ENCODE measurements at places on chromosomes 3 and 15.

DNA sequence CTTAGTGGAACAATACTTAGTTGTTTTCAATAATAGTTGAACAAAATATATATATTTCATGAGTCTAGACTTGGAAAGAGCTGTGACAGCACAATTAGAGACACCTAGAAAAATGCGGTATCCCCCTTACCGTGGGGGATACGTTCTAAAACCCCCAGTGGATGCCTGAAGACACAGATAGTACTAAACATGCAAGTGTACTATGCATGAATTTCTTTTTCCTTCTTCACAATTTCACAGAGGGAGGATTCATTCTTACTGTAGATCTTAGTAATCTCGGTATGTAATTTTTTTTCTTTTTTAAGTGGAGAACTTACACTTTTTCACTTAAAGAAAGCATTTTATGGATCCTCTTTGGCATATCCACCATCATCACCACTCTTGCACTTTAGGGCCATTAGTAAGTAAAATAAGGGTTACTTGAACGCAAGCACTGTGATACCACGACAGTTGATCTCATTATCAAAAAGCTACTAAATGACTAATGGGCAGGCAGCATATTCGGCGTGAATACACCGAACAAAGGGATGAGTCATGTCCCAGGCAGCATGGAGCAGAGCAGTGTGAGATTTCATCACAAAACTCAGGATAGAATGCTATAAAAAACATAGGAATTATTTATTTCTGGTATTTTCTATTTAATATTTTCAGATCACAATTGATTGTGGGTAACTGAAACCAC, 72.3 kb upstream of the ZNF280D start:
- H3K27ac ChIP-seq, result no peak overlapping the region
- no peaks in the 10 kb centered on the region for H3K36me3 ChIP-seq
- DNase-seq, result peak; percentile 87
- peaks cover 1% of the 10 kb centered on the region for H3K27me3 ChIP-seq
- H3K4me3 ChIP-seq, result peak overlapping the region; percentile 25
- H3K4me1 ChIP-seq, result no peaks in the 10 kb centered on the region

DNA sequence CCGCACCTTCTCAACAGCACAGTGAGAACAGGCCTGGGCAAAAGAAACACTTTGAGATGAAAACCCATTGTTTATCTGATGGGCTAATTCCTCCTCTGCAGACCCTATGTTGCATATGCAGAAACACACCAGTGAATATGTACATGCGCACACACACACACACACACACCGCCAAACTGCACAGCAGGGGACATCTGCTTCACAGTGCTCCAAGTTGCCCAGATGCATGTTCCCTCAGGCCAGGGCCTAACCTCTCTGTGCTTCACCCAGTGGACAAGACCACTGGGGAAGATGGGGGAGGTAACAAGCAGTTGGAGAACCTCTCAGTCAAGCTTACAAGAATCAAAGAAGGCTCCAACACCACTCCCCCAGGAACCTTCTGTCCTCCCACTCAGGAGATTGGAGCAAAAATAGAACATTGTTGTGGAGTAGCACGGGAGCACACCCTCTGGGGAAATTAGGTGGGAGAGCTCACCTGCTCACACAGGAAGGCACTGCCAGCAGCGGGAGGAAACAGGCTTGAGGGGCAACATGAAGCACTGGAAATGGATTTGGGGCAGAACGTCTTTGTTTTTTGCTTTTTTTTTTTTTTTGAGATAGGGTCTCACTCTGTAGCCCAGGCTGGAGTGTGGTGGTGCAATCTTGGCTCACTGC, 13.0 kb downstream of the HCN4 start:
- H3K4me3 ChIP-seq, result no peak overlapping the region
- H3K36me3 ChIP-seq, result no peaks in the 10 kb centered on the region
- H3K27ac ChIP-seq, result no peak overlapping the region
- H3K4me1 ChIP-seq, result no peaks in the 10 kb centered on the region
- peaks cover 72% of the 10 kb centered on the region for H3K27me3 ChIP-seq

DNA sequence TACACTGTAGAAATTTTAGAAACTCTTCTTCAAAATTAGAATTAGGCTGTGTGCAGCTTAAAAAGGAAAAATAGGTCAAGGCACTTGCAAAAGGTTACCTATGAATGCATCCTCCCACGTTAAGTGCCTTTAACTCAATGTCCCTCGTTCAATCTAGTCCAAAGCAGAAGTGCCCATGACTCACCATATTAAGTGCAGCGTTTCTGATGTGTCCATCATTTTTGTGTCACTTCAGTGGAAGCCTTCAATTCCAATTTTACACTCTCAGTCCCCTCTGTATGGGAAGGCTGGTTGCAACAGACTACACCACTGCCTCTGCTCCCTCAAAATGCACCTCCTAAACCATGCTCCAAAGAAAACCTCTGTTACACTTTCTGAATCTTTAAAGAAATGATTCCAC, 53.4 kb downstream of the FOXB1 start:
- no peaks in the 10 kb centered on the region for H3K36me3 ChIP-seq

GRCh38 chr3:122858373-122858772, 63.5 kb downstream of the SLC49A4 start:
- no peaks in the 10 kb centered on the region for H3K36me3 ChIP-seq
- H3K4me1 ChIP-seq, result no peaks in the 10 kb centered on the region
- H3K27me3 ChIP-seq, result no peaks in the 10 kb centered on the region
- peak; percentile 25 for DNase-seq
- H3K4me3 ChIP-seq, result no peak overlapping the region

DNA sequence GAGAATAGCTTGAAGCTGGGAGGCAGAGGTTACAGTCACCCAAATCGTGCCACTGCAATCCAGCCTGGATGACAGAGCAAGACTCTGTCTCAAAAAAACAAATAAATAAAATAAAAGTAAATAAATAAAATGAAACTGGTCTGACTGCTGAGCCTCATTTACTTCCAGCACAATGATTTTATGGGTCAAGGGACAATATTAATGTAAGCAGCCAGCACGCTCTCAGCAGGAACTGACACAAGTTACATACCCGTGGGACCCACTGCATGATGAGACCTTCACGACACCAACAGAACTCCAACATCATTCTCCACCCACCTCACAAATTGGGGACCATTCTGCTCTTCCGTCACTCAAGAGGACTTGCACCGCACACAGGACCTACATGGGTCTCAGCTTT, 230.3 kb downstream of the MAGI1 start:
- no peak overlapping the region for H3K4me3 ChIP-seq
- DNase-seq, result no peak
- H3K27me3 ChIP-seq, result no peaks in the 10 kb centered on the region
- H3K4me1 ChIP-seq, result no peaks in the 10 kb centered on the region

GRCh38 chr15:94036156-94036555, 195.2 kb upstream of the MCTP2 start:
- no peaks in the 10 kb centered on the region for H3K36me3 ChIP-seq
- no peaks in the 10 kb centered on the region for H3K27me3 ChIP-seq
- H3K4me3 ChIP-seq, result no peak overlapping the region
- H3K27ac ChIP-seq, result no peak overlapping the region

GRCh38 chr3:176376531-176376930, 820.8 kb downstream of the TBL1XR1 start:
- H3K4me1 ChIP-seq, result no peaks in the 10 kb centered on the region
- no peaks in the 10 kb centered on the region for H3K36me3 ChIP-seq
- H3K27me3 ChIP-seq, result no peaks in the 10 kb centered on the region
- H3K27ac ChIP-seq, result no peak overlapping the region
- DNase-seq, result no peak

DNA sequence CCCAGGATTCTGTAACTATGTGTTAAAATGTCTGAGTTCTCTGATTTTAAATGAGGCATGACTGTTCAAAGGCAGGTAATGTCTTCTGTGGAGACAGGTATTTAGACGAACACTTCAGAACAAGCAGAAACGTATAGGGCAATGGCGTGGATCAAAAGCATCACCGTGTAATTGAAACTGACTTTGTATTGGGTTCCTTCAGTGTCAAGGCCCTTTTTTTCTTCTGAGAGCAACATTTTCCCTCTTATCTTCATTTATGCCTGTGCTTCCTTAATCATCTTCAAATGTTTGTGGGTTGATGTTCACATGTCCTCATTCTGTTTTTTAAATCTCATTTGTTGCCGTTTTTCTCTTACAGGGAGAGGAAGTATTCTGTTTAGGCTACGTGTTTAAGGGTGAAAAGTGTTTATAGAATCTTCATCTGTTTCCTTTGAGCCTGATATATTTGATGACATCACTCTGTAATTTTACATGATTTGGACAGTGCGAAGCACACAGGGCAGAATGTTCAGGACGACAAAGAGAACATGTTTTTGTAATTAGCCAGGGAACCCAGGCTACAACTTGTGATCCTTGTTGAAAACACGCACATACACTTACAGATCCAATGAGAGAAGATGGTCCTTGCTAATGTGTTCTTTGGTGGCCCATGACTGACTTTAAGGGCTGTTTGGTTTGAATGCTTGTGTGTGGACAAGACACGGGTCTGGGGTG, 196.0 kb downstream of the LRTM1 start:
- H3K27me3 ChIP-seq, result 0 out of 2 replicates have a peak, but pooled peaks cover 1% of the 10 kb centered on the region
- no peak overlapping the region for H3K27ac ChIP-seq
- no peaks in the 10 kb centered on the region for H3K36me3 ChIP-seq
- DNase-seq, result no peak
- H3K4me3 ChIP-seq, result no peak overlapping the region

- H3K27ac ChIP-seq, result peak overlapping the region; percentile 60
- H3K4me1 ChIP-seq, result peaks cover 35% of the 10 kb centered on the region
- H3K36me3 ChIP-seq, result peaks cover 21% of the 10 kb centered on the region
Measured at GRCh38 chr3:16183601-16184270, 9.3 kb downstream of the GALNT15 start.

DNA sequence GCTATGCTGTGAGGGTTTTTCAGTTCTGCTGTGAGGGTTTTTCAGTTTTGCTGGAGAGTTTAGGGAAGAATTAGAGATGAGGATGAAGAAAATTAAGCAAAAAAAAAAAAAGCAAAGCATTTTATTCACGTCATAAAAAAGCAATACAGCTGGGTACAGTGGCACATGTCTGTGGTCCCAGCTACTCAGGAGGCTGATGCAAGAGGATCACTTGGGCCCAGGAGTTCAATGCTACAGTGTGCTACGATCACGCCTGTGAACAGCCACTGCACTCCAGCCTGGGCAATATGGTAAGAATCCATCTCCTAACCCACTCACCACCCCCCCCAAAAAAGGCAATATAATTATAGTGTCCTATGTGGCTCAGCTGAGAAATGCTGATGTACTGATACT, 162.7 kb downstream of the MAGI1 start:
- no peaks in the 10 kb centered on the region for H3K36me3 ChIP-seq
- H3K27ac ChIP-seq, result no peak overlapping the region
- H3K4me1 ChIP-seq, result no peaks in the 10 kb centered on the region
- no peaks in the 10 kb centered on the region for H3K27me3 ChIP-seq
- H3K4me3 ChIP-seq, result no peak overlapping the region

- no peaks in the 10 kb centered on the region for H3K4me1 ChIP-seq
- H3K27ac ChIP-seq, result no peak overlapping the region
- no peak for DNase-seq
- H3K4me3 ChIP-seq, result no peak overlapping the region
Measured at GRCh38 chr3:32288819-32289218, 50.3 kb downstream of the CMTM8 start.

- H3K27me3 ChIP-seq, result no peaks in the 10 kb centered on the region
- H3K36me3 ChIP-seq, result no peaks in the 10 kb centered on the region
- no peak overlapping the region for H3K27ac ChIP-seq
Measured at GRCh38 chr3:107690522-107691138, 167.9 kb downstream of the BBX start.

DNA sequence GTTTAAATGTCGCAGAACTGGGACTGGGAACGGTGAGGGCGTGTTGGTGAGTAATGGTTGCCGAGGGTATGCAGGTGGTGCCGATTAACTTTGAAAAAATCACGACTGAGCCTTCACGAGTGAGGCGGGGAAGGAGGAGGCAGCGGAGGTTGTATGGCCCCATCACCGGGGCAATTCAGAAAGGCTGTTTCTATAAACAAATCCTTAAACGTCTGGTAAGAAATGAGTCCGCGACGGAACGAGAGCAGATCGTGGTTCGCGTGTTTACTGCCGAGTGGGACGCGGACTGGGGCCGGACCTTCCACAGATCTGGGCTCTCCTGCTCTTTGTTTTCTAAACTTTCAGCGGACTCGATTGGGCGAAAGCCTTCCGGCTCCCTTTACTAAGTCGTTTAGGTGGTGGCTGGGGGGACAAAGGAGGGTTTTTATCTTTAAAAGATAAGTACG, 2.7 kb downstream of the IGF1R start:
- peaks cover 3% of the 10 kb centered on the region for H3K36me3 ChIP-seq
- peak overlapping the region; percentile 73 for H3K27ac ChIP-seq
- peaks cover 4% of the 10 kb centered on the region for H3K27me3 ChIP-seq
- peak; percentile 49 for DNase-seq
- H3K4me1 ChIP-seq, result peaks cover 6% of the 10 kb centered on the region

GRCh38 chr15:28911310-28911931, 25.6 kb downstream of the APBA2 start:
- no peaks in the 10 kb centered on the region for H3K36me3 ChIP-seq
- H3K4me1 ChIP-seq, result no peaks in the 10 kb centered on the region
- no peak overlapping the region for H3K4me3 ChIP-seq
- H3K27me3 ChIP-seq, result no peaks in the 10 kb centered on the region
- no peak for DNase-seq

DNA sequence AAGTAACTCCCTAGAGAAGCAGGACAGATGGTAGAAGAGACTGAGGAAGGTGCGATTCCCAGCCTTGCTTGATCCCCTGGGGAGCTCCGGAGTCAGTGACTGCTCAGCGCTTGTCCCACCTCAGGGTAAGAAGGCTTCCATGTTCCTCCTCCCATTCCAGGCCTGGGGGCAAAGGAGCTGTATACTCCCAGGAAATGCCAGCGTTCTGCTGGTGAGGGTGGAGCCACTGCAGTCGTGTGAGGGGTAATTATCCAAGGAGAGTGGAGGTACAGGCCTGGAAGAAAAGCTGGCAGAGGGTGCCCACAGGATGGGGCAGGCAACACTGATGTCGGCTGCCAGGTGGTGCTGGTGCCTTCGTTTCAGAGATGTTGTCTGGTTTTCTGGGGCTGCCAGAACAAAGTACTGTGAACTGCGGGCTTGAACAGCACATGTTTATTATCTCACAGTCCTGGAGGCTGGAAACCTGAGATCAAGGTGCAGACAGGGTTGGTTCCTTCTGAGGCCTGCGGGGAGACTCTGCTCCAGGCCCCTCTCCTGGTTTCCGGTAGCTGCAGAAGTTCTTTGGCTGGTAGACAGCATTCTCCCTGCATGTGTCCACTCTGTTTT, 12.1 kb upstream of the APBA2 start:
- no peak overlapping the region for H3K4me3 ChIP-seq
- DNase-seq, result no peak
- no peaks in the 10 kb centered on the region for H3K4me1 ChIP-seq
- no peaks in the 10 kb centered on the region for H3K36me3 ChIP-seq
- peaks cover 5% of the 10 kb centered on the region for H3K27me3 ChIP-seq
- no peak overlapping the region for H3K27ac ChIP-seq

- peaks cover 5% of the 10 kb centered on the region for H3K4me1 ChIP-seq
- no peak overlapping the region for H3K4me3 ChIP-seq
- H3K27me3 ChIP-seq, result no peaks in the 10 kb centered on the region
- no peaks in the 10 kb centered on the region for H3K36me3 ChIP-seq
- no peak for DNase-seq
- no peak overlapping the region for H3K27ac ChIP-seq
Measured at GRCh38 chr15:95990833-95991232, 339.7 kb upstream of the NR2F2 start.

DNA sequence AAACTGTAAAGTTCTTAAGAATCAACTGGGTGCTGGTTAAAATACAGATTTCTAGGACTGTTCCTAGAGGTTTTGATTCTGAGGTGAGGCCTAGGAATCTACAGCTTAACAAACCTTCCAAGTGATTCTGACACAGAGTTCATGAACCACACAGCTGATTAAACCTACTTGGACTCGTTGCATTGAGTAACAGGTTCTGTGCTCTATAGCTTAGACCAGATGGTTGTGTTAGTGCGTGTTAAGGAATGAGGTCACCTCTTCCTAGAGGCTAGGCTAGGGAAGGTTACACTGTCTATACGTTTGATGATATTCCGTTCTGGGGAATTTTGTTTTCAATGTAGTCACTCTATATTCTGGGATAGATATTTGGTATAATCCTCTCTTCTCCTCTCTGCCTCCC, 21.9 kb downstream of the EID1 start:
- H3K27me3 ChIP-seq, result no peaks in the 10 kb centered on the region
- DNase-seq, result peak; percentile 19
- H3K4me3 ChIP-seq, result no peak overlapping the region
- H3K4me1 ChIP-seq, result peaks cover 12% of the 10 kb centered on the region
- H3K27ac ChIP-seq, result no peak overlapping the region

All from IMR-90 (cell line).